ENCODE measurements at places on chromosomes 5 and 9. TPM values are rescaled to one million over a fixed set of nuclear protein-coding genes. Genes with fewer than 3 reads are reported as not detected.

The PTGR1 gene
- 161 TPM for total RNA-seq

The CCDC192 gene
- not detected for total RNA-seq

The ELOVL7 gene
- 0.33 TPM for total RNA-seq

The PTPN3 gene
- under 0.01 TPM for total RNA-seq

The PIP5K1B gene
- not detected for total RNA-seq

The TSSK1B gene
- total RNA-seq = 0.15 TPM

The IFNA21 gene
- not detected for total RNA-seq

The TMEM252 gene
- not detected for total RNA-seq

The PCDHGA12 gene
- total RNA-seq = 26.0 TPM

The FAM200C gene
- 6.0 TPM for total RNA-seq

The GABRA6 gene
- total RNA-seq = not detected

The LRRC70 gene
- total RNA-seq = 0.50 TPM

The ARSI gene
- 12.1 TPM for total RNA-seq

The IL31RA gene
- total RNA-seq = 3.3 TPM

The NEUROG1 gene
- not detected for total RNA-seq

The CDHR2 gene
- under 0.01 TPM for total RNA-seq

The SH3RF2 gene
- total RNA-seq = 1.0 TPM

The IER5L gene
- 118 TPM for total RNA-seq

The KCNN2 gene
- 0.44 TPM for total RNA-seq

The PCA3 gene
- total RNA-seq = not detected

The BICD2 gene
- 60.2 TPM for total RNA-seq

The C5orf52 gene
- not detected for total RNA-seq

The ZFR gene
- total RNA-seq = 76.1 TPM

The MED22 gene
- 21.5 TPM for total RNA-seq

The SLC12A2 gene
- total RNA-seq = 31.4 TPM

The ROPN1L gene
- 0.29 TPM for total RNA-seq

The CCDC112 gene
- total RNA-seq = 12.1 TPM

The CSF2 gene
- total RNA-seq = not detected

The MACIR gene
- 7.7 TPM for total RNA-seq

The PGM5 gene
- total RNA-seq = 88.8 TPM

The RABGAP1 gene
- 43.8 TPM for total RNA-seq

The ISL1 gene
- not detected for total RNA-seq

The SLC45A2 gene
- total RNA-seq = not detected

The MAP3K1 gene
- total RNA-seq = 5.4 TPM

The GPX8 gene
- 124 TPM for total RNA-seq

The SPATA31A5 gene
- not detected for total RNA-seq

The ALDH1A1 gene
- 10.8 TPM for total RNA-seq

The SLC12A7 gene
- total RNA-seq = 21.0 TPM

The RASGEF1C gene
- total RNA-seq = not detected

The NMUR2 gene
- not detected for total RNA-seq

The SPATA31C1 gene
- total RNA-seq = not detected

The AGXT2 gene
- 0.17 TPM for total RNA-seq

The IFNB1 gene
- total RNA-seq = not detected

The TGFBI gene
- 1,490 TPM for total RNA-seq

The SET gene
- 552 TPM for total RNA-seq

The ORM2 gene
- total RNA-seq = not detected

The OR1J4 gene
- 0.17 TPM for total RNA-seq

The CDK5RAP2 gene
- 40.9 TPM for total RNA-seq

The TMEM215 gene
- total RNA-seq = not detected

The N4BP3 gene
- total RNA-seq = 2.2 TPM

The LCNL1 gene
- total RNA-seq = 3.1 TPM

The DNAI1 gene
- total RNA-seq = 0.58 TPM

The GTF3C5 gene
- total RNA-seq = 40.7 TPM

The ELL2 gene
- total RNA-seq = 118 TPM
